ENCODE measurements at places on chromosomes 4 and X. TPM values are rescaled to one million over a fixed set of nuclear protein-coding genes. Genes with fewer than 3 reads are reported as not detected.

Gene MGARP
- not detected for total RNA-seq

- DNase-seq = no peak
Measured at GRCh38 chr4:62324215-62324614, 1124.1 kb downstream of the ADGRL3 start.

GRCh38 chrX:101260435-101260834 lies 30.7 kb downstream of the TAF7L start:
- no peak for DNase-seq

GRCh38 chr4:163866728-163867315 lies 372.3 kb downstream of the TMA16 start:
- DNase-seq = no peak

DNA sequence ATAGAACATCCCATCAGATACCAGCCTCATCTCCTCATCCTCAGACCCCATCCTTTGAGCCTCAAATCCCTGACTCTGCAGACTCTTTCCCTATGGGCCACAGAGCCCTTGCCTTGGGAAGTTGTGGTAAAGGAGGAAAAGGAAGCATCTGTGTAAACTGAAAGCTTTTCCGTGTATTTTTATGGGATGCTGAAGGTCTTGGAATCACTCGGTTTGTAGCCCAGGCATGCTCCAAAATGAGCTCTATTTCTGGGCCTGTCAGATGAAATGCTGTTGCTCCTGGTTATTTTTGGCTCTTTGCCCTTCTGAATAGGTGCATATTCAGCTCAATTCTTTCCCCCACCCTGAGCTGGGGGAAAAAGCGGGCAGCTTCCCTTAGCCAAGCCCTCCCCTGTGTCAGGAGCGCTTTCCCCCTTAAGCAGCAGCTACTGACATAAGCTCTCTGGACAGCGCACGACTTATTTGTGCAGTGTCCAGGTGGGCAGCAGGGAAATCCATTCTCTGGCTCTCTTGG lies 5.0 kb upstream of the SEL1L3 start:
- no peak for DNase-seq

Measured in upper lobe of left lung (tissue), 6 donors.